Myocyte (in vitro differentiated cells): ENCODE measurements at places on chromosomes 5 and 9. TPM values are rescaled to one million over a fixed set of nuclear protein-coding genes. Genes with fewer than 3 reads are reported as not detected.

- DNase-seq: no peak
Observed at GRCh38 chr9:133377721-133378216, 1.6 kb downstream of the STKLD1 start.

DNA sequence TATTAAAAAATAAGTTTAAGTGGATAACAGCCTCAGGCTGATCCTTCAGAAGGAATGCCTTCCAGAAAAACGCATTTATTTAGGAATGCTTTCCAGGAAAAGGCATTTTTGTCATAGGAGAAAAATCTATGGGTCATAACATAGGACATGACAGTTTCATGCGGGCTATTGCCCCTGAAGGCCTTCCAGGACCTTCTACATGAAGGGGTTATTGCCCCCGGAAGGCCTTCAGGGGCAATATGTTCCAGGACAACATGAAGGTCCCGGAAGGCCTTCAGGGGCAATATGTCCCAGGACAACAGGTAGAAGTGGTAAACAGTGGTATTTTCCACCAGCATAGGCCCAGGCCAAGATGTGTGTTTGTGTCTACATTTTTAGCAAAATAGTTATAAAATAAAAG, 191.3 kb upstream of the RASA1 start:
- DNase-seq: no peak

DNA sequence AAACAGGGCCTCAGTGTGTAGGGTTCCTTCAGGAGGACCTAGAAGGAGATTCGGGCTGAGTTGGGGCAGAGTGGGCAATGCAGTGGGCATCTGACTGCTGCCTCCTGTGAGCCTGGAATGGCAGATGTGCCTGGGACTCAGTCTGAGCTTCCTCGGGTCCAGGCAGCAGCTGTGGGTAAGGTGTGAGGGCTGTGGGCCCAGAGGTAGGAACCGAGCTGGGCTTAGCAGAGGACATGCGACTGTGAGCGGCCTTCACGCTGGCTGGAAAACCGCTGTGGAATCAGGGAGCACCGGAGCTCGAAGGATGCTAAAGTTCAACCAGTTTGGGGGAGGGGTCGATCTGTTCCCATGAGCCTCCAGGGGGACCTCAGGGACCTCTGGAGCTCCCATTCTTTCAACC, 137.0 kb downstream of the PAX5 start:
- no peak for DNase-seq

GRCh38 chr5:10467281-10468198, 25.9 kb downstream of the ROPN1L start:
- peak; percentile 71 for DNase-seq

GRCh38 chr9:120676767-120677402, 37.4 kb downstream of the MEGF9 start:
- DNase-seq: no peak

DNA sequence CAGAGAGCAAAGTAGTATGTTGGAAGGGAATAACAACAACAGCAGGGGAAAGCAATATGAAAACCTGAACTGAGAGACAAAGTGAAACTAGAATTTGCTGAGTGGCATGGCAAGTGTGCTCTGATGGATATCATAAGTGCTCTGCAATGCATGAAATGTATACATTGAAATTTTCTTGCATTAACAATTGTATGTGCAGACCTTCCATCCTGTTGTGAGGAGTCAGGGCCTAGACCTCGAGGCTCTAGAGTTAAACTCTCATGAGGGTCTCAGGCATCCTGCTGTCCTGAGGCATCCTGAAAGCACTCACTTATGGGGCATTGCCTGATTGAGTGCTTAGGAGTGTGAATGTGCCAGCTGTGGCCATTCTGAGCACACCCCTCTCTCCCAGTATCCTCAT, 1.1 kb downstream of the ECM2 start:
- DNase-seq: peak; percentile 17

DNA sequence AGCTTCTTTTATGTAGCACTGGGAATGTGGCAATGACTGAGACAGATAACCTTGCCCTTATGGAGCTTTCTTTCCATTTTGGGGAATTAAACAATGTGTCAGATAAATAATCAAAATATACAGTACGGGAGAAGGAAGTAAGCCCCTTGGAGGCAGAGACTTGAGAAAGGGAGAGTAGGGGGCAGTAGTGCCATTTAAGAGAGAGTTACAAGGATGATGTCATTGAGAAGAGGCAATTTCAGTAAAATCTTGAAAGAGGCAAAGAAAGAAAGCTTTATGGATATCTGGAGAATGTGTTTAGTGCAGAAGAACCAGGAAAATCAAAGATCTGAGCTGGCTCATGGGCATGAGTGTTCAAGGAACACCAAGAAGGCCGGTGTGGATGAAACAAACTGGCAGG, 77.3 kb downstream of the KCTD16 start:
- no peak for DNase-seq

DNA sequence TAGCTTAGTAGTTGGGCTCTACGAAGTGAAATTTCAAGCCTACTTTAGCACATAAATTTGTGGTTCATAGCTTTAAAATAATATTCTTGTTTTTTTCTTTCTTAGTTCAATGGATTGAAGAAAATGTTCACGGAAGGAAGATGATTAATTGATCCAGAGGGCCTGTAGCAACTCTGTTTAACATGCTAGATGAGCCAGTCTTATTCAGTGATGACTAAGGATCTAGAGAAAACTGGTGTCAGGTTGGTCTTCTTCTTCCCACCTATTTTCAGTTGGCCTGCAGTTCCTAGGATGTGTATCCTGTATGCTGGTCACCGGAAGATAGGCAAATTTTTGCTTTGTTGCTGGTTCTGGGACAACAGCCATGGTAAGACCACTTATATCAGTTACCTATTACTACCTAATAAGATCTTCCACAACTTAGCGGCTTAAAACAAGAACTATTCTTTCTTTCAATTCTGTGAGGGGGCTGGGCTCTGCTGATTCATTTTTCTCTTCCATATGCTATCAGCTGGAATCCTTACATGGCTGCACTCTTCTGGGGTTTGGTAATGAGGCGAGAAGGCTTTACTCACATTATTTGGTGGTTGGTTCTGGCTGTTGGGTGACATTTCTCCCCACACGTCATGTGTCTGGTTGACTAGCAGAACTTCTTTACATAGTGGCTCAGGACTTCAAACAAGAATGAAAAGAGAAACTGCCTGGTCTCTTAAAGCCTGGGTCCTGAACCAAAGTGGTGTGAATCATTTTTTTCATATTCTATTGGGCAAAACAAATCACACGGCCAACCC, 182.7 kb upstream of the ACTBL2 start:
- no peak for DNase-seq

DNA sequence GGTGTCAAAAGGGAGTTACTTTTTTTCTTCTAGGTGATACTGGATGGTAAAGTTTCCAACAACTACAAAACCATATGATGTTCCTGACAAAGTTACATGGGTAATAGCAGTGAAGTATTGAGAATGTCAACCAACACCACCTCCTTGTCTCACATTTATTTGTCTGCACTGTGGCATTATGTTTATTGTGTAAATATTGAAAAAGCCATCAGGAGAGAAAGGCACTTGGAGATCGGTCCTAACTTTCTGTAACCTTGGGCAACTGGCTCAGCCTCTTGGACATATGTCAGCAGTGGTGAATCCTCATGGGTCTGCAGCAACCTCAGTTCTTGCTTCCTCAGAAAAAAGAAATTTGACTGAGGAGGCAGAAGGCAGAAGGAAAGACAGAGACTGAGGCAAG, 50.0 kb upstream of the ICE1 start:
- DNase-seq: no peak

The PCDHGB7 gene
- 1.4 and 3.4 TPM in 2 replicates for total RNA-seq

The SPATA31A3 gene
- total RNA-seq: not detected in 2 replicates

The PPP3R2 gene
- not detected in 2 replicates for total RNA-seq

The CSF1R gene
- not detected in 2 replicates for total RNA-seq
